ENCODE measurements at places on chromosomes 4 and X.

DNA sequence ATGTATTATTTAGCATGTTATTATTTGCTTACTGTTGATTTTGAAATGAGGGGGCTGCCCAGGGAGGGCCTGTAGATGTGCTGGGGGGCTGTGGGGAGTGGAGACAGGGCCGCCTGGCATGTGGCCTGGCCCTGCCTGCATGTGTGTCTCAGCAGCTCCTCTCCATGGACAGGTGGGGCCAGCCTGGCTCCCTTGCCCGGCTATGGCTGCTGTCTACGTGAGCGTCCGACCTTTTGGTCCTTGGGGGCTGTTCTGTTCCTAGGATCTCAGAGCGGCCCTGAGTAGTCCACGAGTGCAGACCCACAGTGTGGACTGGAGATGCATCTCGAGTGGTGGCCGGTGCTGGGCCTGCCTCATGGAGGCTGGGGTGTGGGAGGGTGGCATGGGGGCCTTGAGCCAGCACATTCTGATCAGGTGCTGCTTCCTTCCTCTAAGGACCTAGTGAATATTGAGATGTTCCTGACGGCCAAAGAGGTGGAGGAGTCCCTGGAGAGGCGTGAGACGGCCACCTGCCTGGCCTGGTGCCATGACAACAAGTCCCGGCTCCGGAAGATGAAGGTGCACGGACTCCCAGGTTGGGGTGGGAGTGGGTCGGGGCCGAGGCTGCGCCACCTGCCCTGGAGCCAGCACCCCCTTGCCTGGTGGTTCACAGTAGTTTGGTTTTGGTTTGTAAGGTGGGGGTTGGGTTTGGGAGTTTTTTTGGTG is 24.9 kb upstream of the UVSSA start:
- H3K27ac ChIP-seq: no peak overlapping the region
- H3K27me3 ChIP-seq: no peaks in the 10 kb centered on the region
- H3K36me3 ChIP-seq: peaks cover 69% of the 10 kb centered on the region

GRCh38 chr4:99810536-99810935 is 6.1 kb upstream of the DAPP1 start:
- H3K36me3 ChIP-seq: no peaks in the 10 kb centered on the region
- H3K27ac ChIP-seq: no peak overlapping the region
- DNase-seq: no peak
- H3K4me3 ChIP-seq: no peak overlapping the region
- peaks cover 5% of the 10 kb centered on the region for H3K4me1 ChIP-seq

DNA sequence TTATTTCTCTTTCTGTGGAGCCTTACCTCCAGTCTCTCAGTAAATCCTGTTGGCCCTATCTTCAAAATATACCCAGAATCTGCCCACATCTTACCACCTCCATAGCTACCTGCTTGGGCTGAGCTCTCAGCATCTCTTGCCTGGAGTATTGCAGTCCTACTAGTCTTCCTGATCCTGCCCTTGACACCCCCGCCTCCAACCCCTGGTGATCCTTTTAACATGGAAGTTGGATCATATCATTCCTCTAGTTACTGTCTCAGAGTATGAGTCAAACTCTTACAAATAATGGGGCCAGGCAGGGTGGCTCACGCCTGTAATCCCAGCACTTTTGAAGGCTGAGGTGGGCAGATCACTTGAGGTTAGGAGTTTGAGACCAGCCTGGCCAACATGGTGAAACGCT is 43.1 kb upstream of the SETD7 start:
- no peaks in the 10 kb centered on the region for H3K27me3 ChIP-seq
- DNase-seq: no peak
- H3K4me3 ChIP-seq: no peak overlapping the region
- H3K27ac ChIP-seq: no peak overlapping the region

DNA sequence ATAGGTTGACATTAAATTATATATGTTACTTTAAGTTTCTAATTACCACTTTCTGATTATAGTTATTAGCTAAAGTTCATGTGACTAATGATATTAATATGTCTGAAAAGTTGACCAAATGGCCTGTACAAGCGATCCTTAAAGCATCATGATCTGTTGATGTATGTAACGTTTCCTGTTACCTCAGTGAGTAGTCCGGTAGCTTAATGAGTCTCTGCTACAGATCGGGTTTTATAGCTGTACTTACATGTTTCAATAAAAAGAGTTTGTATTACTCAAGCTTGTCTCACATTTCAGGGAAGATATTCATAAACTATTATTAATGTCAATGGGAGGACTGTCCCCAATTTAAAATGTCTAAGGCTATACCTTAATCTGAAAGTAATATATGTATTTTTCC is 246.3 kb downstream of the PPP3CA start:
- H3K27me3 ChIP-seq: no peaks in the 10 kb centered on the region
- peaks cover 16% of the 10 kb centered on the region for H3K4me1 ChIP-seq
- no peaks in the 10 kb centered on the region for H3K36me3 ChIP-seq
- no peak overlapping the region for H3K27ac ChIP-seq
- no peak for DNase-seq

DNA sequence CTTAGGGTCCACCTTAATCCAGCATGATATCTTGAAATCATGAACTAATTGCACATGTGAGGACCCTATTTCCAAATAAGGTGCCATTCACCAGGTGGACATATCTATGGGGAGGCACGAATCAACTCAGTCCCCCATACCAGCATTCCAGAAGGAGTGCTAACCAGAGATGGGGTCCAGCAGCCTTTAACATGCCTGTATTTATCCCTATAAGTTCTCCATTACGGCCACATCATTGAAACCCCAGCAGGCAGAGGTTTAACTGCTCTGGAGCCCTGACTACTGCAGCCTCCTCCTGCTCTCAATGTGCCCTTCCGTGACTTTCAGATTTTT is 3.2 kb upstream of the ASMTL start:
- no peaks in the 10 kb centered on the region for H3K27me3 ChIP-seq
- no peaks in the 10 kb centered on the region for H3K36me3 ChIP-seq
- H3K4me3 ChIP-seq: no peak overlapping the region
- no peak for DNase-seq
- H3K27ac ChIP-seq: no peak overlapping the region

- H3K4me1 ChIP-seq: no peaks in the 10 kb centered on the region
- no peak for DNase-seq
- H3K27ac ChIP-seq: no peak overlapping the region
- no peak overlapping the region for H3K4me3 ChIP-seq
- no peaks in the 10 kb centered on the region for H3K36me3 ChIP-seq
Observed at GRCh38 chr4:85448906-85449890, 25.8 kb upstream of the ARHGAP24 start.

DNA sequence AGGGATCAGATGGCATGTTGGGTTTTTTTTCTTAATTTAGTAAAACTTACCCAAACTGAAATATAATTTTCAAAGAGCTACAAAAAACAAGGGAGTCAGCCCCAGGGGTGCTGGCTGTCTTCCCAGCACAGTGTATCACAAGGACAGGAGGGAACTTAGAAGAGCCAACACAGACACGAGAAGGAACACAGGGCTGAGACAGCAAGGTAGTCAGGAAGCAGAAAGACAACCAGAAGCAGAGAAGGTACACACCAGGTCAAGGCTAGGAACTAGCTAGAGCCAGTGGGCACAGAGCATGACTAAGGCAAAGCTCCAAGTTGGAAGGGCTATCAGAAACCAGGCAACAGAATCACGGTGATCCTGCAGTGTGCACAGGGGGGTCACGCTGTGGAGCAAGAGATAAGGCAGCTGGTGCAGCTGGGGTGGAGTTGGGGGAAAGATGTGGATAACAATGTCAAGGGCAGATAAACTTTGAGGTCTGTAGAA is 168.7 kb downstream of the NR3C2 start:
- H3K36me3 ChIP-seq: no peaks in the 10 kb centered on the region
- no peak overlapping the region for H3K27ac ChIP-seq
- no peaks in the 10 kb centered on the region for H3K27me3 ChIP-seq
- DNase-seq: no peak
- no peaks in the 10 kb centered on the region for H3K4me1 ChIP-seq
- no peak overlapping the region for H3K4me3 ChIP-seq

- no peak for DNase-seq
- peaks cover 5% of the 10 kb centered on the region for H3K27me3 ChIP-seq
- H3K4me3 ChIP-seq: no peak overlapping the region
- H3K4me1 ChIP-seq: no peaks in the 10 kb centered on the region
- H3K27ac ChIP-seq: no peak overlapping the region
- no peaks in the 10 kb centered on the region for H3K36me3 ChIP-seq
Observed at GRCh38 chrX:2831471-2832228, 2.9 kb downstream of the GYG2 start.

DNA sequence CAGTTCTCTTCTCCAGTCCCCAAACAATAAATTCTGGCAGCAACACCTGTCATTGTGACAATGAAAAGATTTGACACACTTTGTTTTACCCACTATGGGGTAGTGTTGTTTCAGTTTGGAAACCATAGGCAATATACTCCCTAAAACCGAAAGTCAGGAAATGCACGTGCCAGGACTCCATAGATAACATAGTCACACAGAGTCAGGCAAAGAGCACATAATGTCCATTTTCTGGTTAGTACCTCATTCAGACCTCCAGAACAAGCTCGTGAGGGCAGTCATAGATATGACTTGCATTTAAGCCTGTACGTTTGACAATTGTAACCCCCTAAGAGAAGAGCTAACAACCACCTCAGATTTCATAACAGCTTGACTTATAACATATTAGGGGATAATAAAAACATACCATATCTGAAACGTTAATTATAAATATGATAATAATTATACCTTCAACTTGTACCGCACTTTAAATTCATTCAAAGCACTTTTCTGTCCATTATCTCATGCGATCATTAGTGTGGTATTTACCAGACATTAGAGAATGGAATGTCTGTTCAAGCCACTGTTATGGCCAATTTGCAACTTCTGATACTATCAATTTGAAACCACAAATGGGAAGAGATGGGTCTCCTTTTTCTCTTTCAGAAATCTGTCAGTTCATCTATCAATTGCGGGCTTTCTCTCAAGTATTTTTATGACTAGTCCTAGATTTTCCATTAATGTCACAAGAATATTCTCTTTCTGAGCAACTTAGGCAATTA is 147.4 kb downstream of the LDB2 start:
- H3K4me3 ChIP-seq: no peak overlapping the region
- no peak for DNase-seq
- no peaks in the 10 kb centered on the region for H3K27me3 ChIP-seq
- H3K4me1 ChIP-seq: no peaks in the 10 kb centered on the region

DNA sequence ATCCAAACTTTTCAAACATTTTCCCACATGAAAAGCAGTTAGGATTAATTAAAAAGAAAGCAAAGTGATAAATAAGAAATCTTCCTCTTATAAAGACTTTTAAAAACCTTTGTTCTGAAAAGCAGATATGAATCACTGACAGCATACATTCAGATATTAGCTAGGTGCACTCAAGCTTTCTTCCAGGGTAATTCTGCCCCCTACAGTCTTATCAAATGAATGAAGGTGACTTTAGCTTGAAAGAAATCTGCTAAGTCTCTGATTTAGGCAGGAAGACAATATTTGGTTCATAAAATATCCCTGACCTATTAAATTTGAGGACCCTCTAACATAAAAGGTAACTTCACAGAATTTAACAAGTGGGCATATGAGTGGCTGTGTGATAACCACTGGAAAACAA is 209.1 kb upstream of the FAM47A start:
- H3K4me3 ChIP-seq: no peak overlapping the region
- H3K36me3 ChIP-seq: no peaks in the 10 kb centered on the region
- no peaks in the 10 kb centered on the region for H3K27me3 ChIP-seq
- no peak for DNase-seq
- no peaks in the 10 kb centered on the region for H3K4me1 ChIP-seq

DNA sequence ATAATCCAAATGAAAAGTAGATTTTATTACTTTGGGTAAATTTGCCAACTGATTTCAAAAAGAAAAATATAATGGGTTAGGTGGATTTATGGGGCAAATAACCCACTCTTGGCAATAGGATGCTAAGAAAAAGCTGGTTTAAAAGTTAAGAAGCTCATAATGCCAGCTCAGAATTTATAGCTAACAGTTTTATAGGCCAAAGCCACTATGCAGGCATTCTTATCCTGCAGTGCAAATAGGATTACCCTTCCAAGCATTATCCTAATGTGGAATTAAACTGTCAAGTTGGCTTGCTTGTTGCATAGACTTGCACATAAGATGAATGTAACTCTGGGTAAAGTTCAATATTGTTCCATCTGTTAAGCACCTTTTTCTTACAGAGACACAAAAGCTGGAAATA is 703.0 kb downstream of the PCDH18 start:
- no peak for DNase-seq
- no peak overlapping the region for H3K27ac ChIP-seq
- H3K4me1 ChIP-seq: no peaks in the 10 kb centered on the region
- H3K36me3 ChIP-seq: no peaks in the 10 kb centered on the region

DNA sequence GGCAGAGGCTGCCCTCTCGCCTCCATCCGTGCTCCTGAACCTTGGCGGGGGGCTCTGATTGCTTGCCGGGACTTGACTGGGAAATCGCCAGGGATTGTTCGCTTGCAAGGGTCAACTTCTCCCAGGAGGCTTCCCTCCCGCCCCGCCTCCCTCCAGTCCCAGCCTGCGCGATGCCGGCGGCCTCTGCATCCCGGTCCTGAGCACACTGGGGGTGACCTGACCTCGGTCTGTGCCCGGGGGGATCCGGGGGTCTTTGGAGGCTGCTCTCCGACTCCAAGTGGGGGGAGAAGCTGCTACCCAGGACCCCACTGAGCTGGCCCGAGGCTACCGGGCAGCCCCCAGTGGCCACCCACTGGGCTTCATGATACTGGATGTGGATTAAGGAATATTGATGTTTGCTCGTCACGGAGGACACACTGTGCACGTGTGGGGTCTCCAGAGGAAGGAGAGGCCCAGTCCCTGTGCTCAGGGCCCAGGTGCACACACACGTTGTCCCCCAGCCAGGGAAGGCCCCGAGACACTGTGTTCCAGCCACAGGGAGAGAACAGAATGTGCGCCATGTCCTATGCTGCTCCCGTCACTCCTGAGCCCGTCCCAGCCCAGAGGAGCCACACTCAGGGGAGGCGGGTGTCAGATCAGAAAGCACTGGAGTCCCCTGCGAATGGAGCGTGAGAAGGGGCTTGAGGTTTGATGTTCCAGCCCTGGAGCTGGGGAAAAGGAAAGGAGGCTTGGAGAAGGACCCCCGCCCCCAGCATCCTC is 55.9 kb upstream of the NKX1-1 start:
- H3K27me3 ChIP-seq: peaks cover 85% of the 10 kb centered on the region
- H3K36me3 ChIP-seq: no peaks in the 10 kb centered on the region
- no peak for DNase-seq

DNA sequence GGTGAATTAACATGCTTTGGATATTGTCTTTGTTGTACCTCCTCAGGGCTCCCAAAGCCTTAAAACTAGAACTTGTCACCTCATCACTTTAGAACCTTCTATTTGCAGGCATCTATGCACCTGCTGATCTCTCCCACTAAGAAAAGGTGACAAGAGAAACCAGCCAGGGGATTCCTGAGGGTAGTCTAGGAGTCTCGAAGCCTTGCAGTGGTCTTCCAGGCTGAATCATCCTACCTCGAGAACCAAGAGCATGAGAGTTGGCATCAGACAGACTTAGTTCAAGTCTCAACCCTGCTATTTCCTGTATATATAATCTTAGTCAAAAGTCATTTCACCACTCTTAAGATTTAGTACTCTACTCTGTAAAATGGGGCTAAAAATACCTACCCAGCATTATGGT is 29.6 kb downstream of the RTL5 start:
- H3K27ac ChIP-seq: no peak overlapping the region
- no peaks in the 10 kb centered on the region for H3K36me3 ChIP-seq
- H3K4me3 ChIP-seq: no peak overlapping the region
- H3K27me3 ChIP-seq: no peaks in the 10 kb centered on the region

GRCh38 chrX:20317873-20318272 is 51.2 kb upstream of the RPS6KA3 start:
- no peaks in the 10 kb centered on the region for H3K27me3 ChIP-seq
- no peaks in the 10 kb centered on the region for H3K4me1 ChIP-seq
- H3K36me3 ChIP-seq: no peaks in the 10 kb centered on the region
- no peak for DNase-seq

GRCh38 chrX:37679888-37680287 is 5.7 kb upstream of the XK start:
- no peak for DNase-seq
- H3K4me3 ChIP-seq: no peak overlapping the region
- H3K4me1 ChIP-seq: no peaks in the 10 kb centered on the region
- no peaks in the 10 kb centered on the region for H3K36me3 ChIP-seq
- no peak overlapping the region for H3K27ac ChIP-seq

Data from tibial artery (tissue), 4 donors.